ENCODE measurements at places on chromosomes 4 and X.

GRCh38 chr4:111011458-111011857 lies 388.6 kb upstream of the PITX2 start:
- DNase-seq, result no peak

- no peak for DNase-seq
Measured at GRCh38 chr4:54495091-54495490, 162.7 kb upstream of the KIT start.

DNA sequence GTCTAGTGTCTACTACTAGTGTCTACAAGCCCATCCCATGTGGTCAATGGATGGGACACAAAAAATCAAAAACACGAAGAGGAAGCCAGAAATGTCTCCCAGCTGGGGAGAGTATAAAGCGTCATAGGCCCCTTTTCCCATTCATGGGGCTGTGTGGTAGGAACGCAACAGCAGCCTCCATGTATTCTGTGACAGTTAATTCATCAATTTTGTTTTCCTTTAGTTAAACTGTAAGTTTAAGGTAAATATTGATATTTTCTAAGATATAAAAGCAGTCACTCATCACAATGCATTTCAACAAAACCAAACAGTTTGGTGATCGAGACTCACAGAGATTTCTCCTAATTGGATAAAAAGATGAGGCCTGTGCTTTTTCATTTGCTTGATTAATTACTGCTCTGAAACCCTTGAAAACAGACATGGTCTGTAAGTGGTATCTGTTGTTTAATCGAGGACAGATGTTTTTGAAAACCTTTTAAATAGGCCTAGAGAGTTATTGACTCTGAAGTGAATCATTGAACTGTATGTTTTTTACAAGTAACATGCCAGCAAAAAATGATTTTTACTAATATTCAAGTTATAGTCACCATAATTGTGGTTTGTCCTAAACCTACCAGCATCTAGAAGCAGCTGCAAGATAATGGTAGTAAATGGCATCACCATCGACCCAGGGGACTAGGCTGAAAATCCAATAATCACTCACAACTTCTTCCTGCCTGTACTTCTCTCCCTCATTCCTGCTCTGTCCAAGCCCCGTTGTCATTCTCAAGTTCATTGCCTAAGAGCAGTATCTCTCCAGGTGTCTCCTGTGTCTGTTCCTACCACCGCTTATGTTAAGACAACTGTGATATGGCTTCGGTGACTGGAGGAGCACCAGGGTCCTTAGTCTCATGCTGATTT lies 87.7 kb upstream of the SHISA3 start:
- no peak for DNase-seq

GRCh38 chr4:186335793-186336192 lies 69.8 kb downstream of the F11 start:
- DNase-seq, result no peak

GRCh38 chr4:27685091-27685490 lies 824.5 kb downstream of the STIM2 start:
- no peak for DNase-seq

DNA sequence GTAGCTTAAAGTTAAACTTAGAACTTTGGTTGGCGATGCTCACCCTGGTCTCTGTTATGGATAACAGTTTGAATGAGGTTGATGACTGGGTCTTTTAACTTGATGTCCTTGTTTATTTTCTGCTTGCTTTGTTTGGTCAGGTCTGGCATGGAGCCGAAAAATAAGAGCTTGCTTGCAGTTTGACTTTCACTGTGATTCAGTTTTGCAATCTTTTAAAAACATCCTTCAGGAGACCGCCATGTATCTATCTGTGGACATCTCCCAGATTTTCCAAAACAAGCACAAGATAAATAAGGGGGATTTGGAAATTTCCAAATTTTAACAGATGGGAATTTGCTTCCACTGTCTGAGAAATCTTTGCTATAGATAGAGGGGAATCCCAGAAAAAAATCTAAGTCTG lies 246.7 kb downstream of the PALLD start:
- no peak for DNase-seq

DNA sequence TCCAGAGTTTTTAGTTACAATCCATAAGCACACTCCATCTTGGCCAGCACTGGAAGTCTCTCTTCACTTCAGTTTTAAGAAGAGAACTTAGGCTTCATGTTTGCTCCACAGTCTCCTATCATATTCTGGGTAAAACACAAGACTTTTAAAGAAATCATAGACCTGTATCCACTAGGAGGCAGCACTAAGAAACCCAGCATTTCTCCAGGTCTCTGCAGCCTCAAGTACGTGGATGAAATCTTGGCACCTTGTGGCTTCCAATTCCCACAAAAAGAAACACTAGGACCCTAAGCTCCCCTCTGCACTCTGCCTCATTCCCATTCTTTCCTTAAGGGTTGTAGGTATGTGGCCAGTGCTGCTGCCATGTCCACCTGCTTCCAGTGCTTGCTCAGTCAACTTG lies 367.3 kb upstream of the CASK start:
- DNase-seq, result no peak

GRCh38 chrX:54411732-54412131 lies 28.5 kb upstream of the TSR2 start:
- DNase-seq, result no peak

Measured in T-helper 2 cell (primary cell).